ENCODE measurements at places on chromosomes 6 and 20.

DNA sequence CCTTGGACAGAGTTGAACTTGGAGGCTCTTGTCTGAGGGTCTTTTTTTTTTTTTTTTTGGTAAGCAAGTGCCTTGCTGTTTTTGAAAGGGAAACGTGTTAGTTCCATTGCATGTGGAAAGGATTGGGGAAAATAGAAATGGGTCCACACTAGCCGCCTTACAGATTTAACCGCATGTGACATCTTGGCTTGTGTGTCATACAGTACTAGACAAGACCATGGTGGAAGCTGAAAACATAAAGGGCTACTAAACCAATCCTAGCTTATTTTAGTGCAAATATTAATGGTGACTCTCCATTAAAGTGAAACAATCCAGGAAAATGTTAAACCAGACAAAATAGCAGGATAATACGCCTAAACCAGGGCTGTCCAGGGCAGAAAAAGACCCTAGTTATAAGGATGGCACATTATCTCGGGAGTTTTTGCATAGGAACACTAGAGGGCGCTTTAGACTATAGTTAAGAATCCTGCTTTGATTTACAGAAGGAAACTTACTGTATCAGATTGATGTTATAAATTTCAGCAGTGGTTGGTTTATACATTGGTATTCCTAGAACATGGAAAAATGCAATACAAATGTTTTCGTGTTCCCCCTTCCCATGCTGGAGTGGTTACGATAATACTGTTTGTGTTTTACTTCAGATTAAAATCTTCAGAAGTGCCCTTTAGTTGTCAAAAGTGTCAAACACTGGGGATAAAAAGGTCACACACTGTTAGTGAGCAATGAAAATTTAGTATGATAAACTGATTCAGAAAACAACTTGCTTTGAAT lies 59.8 kb upstream of the DEK start:
- DNase-seq, result no peak

DNA sequence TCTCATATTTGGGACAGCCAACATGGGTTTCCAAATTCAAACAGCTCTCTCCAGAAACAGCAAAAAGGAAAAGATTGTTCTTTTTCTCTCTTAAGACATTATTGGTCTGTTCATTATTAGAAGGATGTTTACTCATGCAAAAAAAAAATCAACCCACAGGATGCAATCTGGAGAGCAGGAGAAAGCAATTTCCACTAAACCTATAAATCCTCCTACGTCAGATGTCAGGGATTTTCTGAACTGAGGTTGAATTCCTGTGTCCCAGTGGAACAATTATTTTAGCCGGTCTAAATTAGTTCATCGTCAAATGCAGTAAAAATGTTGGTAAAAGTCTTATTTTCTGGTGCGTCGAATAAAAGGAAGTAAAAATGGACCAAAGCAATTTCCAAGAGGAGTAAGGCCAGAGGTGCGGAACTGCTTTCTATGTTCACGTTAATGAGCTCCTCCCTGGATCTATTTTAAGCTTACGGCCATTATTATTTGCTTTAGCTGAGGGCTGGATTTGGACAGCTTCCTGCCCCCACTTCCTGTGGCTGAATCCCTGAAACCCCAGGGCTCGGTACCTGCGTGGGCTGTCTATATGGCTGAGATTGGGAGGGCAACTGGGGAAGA lies at the start of gene GABRR1:
TSS of gene GABRR1 (minus strand) at position 60 of the 612 bp plus-strand sequence. CDS start at position 24, 36 bp downstream.
- DNase-seq, result no peak

GRCh38 chr6:24272553-24272952 lies 85.3 kb downstream of the DCDC2 start:
- no peak for DNase-seq

DNA sequence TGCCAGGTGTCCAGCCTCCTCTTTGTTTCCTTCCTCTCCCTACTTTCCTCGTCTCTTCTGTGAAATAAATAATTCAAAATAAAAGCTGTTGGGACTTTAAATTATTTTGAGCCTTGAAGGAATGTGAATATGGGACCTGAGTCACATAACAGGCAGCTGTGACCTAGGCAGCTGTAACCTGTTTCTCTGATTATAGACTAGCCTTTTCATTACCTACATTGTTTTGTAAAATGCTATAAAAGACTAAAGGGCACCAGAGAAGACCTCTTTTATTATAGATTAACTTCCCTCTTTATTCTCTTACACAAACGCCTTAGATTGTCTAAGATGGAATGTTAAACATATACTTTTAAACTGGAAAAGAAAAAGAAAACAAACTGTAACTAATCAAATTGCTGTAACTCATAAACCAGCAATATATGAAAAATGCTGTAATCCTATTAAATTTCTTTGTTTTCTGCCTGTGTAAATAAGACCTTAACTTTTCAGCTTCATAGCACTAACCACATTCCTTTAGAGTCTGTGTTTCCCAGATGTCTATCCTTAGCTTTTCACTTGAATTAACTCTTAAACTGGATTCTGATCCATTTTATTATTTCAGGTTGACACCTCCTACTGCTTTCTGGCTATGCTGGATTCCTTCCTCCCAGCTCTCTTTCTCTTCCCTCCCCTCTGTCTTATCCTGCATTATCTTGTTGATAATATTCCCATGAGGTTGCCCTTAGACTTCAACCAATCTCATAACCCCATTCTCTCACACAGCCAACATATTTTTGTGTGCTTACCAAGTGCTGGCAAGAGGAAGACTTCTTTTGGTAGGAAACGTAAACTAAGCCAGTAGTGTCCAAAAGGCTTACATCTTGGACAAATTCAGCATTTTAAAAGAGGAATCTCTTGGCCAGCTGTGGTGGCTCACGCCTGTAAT lies 69.2 kb downstream of the TPD52L1 start:
- no peak for DNase-seq

DNA sequence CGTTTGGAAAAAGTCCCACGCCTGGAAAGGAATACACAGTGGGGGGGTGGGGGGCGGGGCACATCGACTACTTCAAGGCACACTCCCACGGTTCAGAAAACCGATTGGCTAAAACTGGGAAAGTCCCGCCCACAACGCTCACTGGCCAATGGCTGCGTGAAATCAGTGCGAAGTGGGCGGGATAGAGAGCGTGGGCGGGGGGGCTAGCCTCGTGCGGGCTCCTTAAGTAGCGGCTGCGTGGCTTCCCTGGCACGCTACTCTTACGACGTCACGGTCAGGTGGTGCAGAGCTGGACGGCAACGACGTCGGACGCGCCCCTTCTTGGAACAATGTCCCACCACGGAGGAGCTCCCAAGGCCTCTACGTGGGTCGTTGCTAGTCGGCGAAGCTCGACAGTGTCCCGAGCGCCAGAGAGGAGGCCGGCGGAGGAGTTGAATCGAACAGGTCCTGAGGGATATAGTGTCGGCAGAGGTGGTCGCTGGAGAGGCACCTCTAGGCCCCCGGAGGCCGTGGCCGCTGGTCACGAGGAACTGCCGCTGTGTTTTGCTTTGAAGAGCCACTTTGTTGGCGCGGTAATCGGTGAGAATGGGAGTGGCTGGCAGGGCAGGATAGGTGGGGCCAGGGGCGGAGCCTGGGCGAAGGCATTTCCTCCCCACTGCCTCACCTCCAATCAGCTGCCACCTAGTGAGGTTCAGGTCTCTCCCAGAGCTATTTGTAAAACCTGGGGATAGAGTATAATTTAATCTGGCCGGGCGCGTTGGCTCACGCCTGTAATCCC lies at the start of gene DDX43:
TSS of gene DDX43 (plus strand) at position 252 of the 778 bp plus-strand sequence. CDS start at position 330, 78 bp downstream.
- peak; percentile 14 for DNase-seq

GRCh38 chr6:72999995-73000394 lies 225.3 kb downstream of the KHDC1L start:
- DNase-seq, result no peak

DNA sequence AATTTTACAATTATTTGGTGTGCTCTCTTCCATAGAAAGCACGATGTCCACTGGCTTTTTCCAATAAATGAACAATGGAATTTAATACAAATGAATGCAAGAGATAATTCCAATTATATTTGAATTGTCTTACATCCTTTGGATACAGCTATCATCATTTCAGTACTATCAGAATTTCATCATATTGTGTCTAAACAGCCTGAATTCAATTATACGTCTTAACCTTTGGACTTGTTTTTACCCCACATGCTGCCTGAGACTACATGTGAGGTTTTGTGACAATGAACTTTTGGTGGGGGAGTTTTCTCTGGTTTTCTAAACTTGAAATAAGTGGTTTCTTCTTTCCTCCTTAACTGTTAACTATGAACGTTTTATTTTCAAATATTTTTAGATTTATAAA lies 1176.0 kb downstream of the EPHA7 start:
- DNase-seq, result no peak

DNA sequence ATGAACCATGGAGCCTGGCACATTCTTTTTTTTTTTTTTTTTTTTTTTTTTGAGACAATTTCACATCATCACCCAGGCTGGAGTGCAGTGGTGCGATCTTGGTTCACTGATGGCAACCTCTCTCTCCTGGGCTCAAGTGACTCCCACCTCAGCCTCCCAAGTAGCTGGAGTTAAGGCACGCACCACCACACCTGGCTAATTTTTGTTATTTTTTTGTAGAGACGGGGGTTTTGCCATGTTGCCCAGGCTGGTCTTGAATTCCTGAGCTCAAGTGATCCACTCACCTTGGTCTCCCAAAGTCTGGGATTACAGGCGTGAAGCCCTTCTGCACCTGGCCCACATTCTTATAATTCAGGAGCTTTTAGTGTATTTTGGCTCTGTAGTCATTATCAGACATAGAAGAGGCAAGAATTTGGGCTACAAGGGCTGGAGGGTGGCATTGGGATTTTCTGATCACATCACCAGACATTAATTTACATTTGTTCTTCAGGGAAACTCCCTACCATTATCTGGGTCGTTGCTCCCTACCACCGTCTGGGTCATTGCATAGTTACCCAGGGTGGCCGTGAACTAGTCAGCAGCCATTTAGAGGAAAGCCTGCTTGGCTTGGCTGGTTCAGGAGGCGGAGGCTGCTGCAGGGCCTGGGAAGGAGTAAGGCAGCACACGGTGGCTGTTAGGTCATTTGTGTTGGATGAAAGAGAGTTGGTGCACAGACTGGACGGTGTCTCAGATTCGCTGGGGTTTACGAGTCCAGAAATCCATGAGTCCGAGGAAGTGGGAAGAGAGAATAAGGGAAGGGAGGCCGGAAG lies 17.6 kb downstream of the ARID1B start:
- no peak for DNase-seq

- DNase-seq, result no peak
Measured at GRCh38 chr20:37494301-37494700, 26.7 kb upstream of the NNAT start.

- DNase-seq, result no peak
Measured at GRCh38 chr6:39330057-39330456, 7.6 kb upstream of the KCNK16 start.

GRCh38 chr20:53128004-53128403 lies 155.8 kb downstream of the TSHZ2 start:
- no peak for DNase-seq

GRCh38 chr6:2656460-2657079 lies 94.2 kb downstream of the MYLK4 start:
- DNase-seq, result no peak

DNA sequence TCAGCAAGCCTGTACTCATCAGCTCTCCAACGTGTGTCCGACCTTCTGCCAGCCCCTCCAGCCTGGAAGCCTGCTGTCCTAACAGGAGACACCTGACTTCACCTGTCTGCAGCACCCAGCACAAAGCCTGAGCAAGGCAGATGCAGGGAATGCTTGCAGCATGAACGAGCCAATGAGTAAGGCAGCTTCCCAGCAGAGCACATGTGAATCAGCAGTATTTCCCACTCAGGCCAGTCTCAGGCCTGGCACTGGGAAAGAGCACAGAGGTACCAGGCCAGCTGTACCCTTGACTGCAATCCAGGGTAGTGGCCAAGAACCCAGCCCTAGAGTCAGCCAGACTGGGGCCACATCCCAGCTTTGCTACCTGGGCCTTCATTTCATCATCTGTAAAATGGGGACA lies 120.8 kb downstream of the MAFB start:
- no peak for DNase-seq

GRCh38 chr6:159169557-159170332 lies 545 bp downstream of the FNDC1 start:
- no peak for DNase-seq

DNA sequence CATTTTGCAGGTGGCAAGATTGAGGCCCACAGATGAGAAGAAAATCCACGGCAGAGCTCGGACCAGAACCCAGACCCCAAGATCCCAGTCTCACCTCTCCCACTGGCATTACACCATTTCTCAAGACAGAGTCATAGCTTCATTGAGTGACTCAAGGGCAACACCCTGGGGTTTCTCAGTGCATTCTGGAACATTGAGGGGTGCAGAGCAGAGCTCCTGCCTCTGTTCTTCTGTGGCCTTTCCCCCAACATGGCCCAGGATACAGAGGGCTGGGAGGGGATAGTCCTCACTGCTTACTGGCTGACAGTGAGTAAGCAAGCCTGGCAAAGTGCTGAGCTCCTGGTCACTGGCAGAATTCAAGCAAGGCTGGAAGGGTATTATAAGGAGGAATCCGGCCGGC lies 74.0 kb downstream of the MDGA1 start:
- DNase-seq, result no peak

GRCh38 chr6:142879527-142879926 lies 65.4 kb downstream of the HIVEP2 start:
- DNase-seq, result no peak

DNA sequence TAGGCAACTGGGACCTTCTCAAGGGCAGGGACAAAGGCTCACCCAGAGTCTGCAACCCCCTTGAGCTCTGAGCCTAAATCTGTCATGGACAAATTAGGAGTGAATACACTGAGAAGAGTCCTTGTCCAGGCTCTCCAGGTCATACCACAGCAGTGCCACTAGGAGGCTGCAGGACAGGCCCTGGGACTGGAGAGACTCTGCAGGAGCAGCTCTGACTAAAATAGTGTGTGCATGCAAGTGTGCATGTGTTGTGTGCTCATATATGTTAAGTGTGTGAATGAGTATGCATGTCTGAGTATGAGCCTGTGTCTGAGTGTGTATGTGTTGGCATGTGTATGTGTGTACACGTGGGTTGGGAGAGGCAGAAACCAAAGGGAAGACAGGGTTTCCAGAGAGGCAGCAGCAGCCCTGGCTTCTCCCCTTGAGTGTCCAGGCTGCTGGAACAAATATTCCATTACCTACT lies 27.1 kb downstream of the MRPL14 start:
- DNase-seq, result no peak

GRCh38 chr6:139829576-139829975 lies 455.1 kb upstream of the CITED2 start:
- DNase-seq, result no peak

DNA sequence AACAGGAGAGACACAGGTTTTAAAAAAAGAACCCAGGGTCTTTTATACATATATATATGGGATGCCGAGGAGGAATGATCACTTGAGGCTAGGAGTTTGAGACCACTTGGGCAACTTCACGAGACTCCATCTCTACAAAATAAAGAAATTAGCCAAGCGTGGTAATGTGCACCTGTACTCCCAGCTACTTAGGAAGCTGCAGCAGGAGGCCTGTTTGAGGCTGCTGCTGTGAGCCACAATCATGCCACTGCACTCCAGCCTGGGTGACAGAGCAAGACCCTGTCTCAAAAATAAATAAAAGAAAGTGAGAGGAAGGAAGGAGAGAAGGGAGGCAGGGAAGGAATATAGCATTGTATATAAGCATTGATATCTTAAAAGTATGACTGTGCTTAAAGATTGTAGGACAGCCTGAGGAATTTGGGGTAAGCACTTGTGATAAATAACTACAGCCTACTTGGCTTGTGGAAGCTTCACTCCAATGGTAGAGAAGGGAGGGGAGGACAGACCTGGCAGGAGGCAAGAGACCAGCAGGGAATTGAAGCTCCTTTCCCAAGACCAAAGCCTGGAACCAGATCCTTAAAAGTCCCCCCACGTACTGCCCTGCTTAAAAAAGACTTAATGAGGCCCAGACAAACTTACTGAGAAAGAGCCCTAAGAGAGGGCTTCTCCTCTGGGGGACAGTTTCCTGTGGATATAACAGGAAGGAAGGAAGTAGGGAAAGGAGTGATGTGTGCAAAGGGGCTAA lies 2.5 kb upstream of the SNTA1 start:
- no peak for DNase-seq
